ENCODE measurements at places on chromosomes 13 and 19.
A peak's percentile ranks its signal among the peaks of the same experiment; 100 is the strongest.

DNA sequence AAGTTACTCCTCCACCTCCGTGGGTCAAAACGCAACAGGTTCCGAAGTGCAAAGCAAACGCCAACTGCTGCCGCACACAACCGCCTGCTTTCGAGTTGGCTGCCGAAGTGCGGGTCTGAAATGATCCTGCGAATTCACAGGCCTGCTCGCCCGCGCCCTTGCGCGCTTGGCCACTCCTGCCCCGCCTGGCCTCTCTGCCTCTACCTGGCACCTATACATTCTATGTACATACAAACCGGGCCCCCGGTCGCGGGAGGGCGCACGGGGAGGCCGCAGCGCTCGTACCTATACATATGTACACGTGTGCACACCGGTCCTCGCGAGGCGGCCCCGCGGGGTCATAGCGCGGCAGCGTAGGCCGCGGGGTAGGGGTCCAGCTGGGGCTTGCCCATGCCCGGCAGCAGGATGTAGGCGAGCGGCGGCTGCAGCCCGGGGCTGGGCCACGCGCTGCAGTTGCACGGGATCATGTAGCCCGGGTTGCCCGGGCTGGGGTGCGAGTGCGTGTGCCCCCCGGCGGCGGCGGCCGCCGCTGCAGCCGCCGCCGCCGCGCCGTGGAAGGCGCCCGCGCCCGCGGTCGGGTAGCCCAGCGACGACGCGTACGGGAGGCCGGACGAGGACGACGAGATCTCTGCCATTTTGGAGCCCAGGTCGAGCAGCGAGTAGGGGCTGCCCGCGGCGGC, 1.3 kb downstream of the SOX21 start:
- no peak for DNase-seq

- DNase-seq = peak; percentile 19
Measured at GRCh38 chr19:58558066-58558622, at the start of gene UBE2M. TSS of gene UBE2M (minus strand) at chr19:58558611. CDS start at chr19:58558381, 230 bp downstream.

GRCh38 chr13:78520425-78520824, 82.9 kb downstream of the POU4F1 start:
- DNase-seq = no peak

DNA sequence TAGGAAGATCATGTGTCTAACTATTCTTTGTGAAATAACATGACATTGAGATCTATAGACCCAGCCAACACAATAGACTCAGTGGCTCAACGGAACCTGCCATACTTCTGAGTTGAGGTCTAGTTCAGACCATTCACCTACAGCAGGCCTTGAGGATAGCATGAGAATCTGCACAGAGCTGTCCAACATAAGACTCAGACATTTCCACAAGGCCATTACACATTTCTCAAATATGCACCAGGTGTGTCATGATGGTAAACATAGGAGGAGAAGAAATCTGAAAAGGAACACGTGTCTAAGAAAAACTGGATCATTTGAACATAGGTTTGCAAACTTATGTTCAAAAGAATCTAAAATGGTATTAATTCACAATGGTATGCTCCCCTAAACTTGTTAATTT, 421.4 kb downstream of the SLITRK6 start:
- no peak for DNase-seq

DNA sequence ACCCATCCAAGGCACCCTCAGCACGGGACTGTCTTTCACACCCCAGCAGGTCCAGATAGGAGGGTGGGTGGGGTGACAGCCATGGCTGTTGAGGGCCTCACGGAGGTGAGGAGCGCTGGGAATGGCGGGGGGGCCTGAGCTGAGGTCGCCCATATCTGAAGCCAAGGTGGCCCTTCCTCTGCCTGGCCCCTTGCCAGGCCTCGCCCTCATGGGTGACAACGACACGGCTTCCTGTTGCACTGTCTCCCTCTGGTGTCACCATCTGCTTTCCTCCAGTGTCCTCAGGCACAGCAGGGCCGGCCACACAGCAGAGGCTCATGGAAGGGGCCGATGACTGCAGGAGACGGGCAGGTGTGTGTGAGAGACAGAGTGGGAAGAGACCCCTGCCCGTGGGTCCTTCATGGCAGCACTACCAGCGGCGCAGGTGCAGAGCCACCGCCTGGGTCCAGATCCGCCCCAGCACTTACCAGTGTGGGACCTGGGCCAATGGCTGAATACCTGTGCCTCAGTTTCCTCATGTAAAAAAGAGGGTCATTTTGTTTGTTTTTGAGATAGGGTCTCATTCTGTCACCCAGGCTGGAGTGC, 8.1 kb upstream of the NKPD1 start:
- no peak for DNase-seq

- no peak for DNase-seq
Measured at GRCh38 chr19:50897612-50898011, 13.6 kb downstream of the KLK4 start.

DNA sequence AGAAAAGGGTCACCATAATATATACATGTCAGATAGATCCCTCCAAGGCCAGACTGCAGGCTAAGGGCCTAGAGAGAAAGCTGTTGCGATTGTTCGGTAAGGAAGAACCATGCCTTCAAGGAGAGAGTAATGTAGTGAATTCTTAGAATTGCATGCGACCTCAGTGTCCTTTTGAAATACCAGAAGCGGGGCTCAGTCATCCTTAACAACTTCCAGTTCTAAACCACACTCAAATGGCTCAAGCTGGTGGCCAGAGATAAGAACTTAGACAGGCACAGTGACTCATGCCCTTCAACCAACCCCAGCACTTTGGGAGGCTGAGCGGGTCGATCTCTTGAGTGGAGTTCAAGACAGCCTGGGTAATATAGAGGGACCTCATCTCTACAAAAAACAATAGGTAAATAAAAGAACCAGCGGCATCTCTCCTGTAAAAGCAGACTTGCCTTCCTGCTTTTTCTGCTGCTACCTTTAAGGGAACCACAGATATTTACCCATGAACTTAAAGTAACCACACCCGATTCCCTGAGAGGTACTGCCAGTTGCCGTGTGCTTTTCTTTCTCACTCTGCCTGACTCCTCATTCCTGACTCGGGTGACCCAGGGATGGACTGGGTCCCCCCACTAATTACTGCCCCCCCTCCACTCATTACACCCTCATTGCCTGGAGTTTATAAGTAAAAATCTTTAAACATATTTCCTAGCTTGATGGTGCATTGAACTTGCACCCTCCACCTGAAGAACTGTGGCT, 15.4 kb upstream of the SIGLEC6 start:
- DNase-seq = peak; percentile 76

GRCh38 chr13:110525328-110526319, 35.9 kb downstream of the RAB20 start:
- DNase-seq = no peak

- DNase-seq = no peak
Measured at GRCh38 chr19:32396046-32396652, 9.4 kb upstream of the DPY19L3 start.
